Thoracic aorta (tissue), 2 donors: ENCODE measurements at places on chromosomes 5 and 9.

DNA sequence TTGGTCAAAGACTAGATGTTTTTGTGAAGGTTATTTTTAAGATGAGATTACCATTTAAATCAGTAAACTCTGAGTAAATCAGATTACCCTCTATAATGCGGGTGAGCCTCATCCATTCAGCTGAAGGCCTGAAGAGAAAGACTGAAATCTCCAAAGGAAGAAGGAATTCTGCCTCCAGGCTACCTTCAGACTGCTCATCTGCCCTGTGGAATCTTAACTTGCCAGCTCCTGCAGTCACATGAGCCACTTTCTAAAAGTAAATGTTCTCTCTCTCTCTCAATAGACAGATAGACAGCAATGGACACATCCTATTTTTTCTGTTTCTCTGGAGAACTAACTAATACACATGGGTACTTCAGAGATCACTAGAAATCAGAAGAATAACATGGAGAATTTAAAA lies 182.8 kb downstream of the CFAP90 start:
- no peaks in the 10 kb centered on the region for H3K4me1 ChIP-seq
- H3K27me3 ChIP-seq, result no peaks in the 10 kb centered on the region
- DNase-seq, result no peak
- H3K27ac ChIP-seq, result no peak overlapping the region

DNA sequence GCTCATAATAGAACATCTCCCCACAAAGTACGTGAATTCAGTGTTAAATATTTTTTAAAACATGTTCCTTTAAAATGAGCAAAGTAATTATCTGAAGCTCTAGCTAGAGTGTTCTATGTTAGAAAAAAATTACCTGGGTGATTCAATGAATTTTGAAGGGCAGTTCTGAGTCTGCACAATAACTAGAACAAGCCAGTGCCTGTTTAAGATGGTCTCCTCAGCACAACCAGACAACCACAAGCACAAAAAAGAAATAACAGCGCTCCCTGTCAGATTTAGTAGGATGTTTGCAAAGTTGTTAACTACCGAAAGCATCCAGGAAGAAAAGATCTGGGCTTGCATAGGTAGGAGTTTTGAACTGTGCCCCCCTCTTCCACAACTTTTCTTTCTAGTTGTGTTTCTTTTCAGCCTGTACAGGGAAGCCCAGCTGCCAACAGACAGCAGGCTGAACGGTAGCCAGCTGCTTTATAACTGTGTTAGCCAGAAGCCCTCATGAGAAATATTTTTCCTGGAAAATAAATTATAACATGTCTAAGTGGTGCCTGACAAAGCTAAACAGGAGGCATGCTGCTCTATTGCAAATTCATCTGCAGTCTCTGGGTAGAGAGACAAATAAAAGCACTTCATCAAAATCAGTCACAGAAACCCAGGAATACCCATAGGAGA lies 1026.9 kb downstream of the MAT2B start:
- no peak for DNase-seq
- H3K4me1 ChIP-seq, result no peaks in the 10 kb centered on the region
- no peak overlapping the region for H3K4me3 ChIP-seq
- no peaks in the 10 kb centered on the region for H3K36me3 ChIP-seq

- no peak overlapping the region for H3K27ac ChIP-seq
- no peaks in the 10 kb centered on the region for H3K4me1 ChIP-seq
- no peak for DNase-seq
- no peaks in the 10 kb centered on the region for H3K36me3 ChIP-seq
- H3K4me3 ChIP-seq, result no peak overlapping the region
Observed at GRCh38 chr9:69980041-69980440, 63.6 kb upstream of the MAMDC2 start.

GRCh38 chr9:84711398-84711777 lies 41.9 kb downstream of the NTRK2 start:
- no peaks in the 10 kb centered on the region for H3K27me3 ChIP-seq
- no peaks in the 10 kb centered on the region for H3K4me1 ChIP-seq
- DNase-seq, result no peak
- no peak overlapping the region for H3K4me3 ChIP-seq
- H3K27ac ChIP-seq, result no peak overlapping the region

- peak overlapping the region; percentile 19 for H3K27ac ChIP-seq
- H3K4me1 ChIP-seq, result peaks cover 12% of the 10 kb centered on the region
- no peaks in the 10 kb centered on the region for H3K36me3 ChIP-seq
- no peak for DNase-seq
- H3K4me3 ChIP-seq, result no peak overlapping the region
Observed at GRCh38 chr5:17000291-17000939, 64.3 kb upstream of the MYO10 start.

- H3K4me3 ChIP-seq, result peak overlapping the region; percentile 20
- no peaks in the 10 kb centered on the region for H3K27me3 ChIP-seq
- H3K4me1 ChIP-seq, result peaks cover 51% of the 10 kb centered on the region
- H3K36me3 ChIP-seq, result no peaks in the 10 kb centered on the region
Observed at GRCh38 chr5:72510610-72511181, 3.5 kb upstream of the ZNF366 start.
